ENCODE measurements at places on chromosomes 2 and 18. TPM values are rescaled to one million over a fixed set of nuclear protein-coding genes. Genes with fewer than 3 reads are reported as not detected.

Gene EFR3B
- total RNA-seq = 0.07 TPM

Gene CDH7
- total RNA-seq = under 0.01 TPM

Gene RBM44
- total RNA-seq = 0.34 TPM

Gene AFF3
- not detected for total RNA-seq

Gene CLEC4F
- not detected for total RNA-seq

Gene SOX11
- under 0.01 TPM for total RNA-seq

Gene IL18R1
- total RNA-seq = 5.5 TPM
